Ascending aorta (tissue), 2 donors: ENCODE measurements at places on chromosomes 3 and 15.

- no peak for DNase-seq
Measured at GRCh38 chr3:67458896-67459530, 195.4 kb downstream of the SUCLG2 start.

DNA sequence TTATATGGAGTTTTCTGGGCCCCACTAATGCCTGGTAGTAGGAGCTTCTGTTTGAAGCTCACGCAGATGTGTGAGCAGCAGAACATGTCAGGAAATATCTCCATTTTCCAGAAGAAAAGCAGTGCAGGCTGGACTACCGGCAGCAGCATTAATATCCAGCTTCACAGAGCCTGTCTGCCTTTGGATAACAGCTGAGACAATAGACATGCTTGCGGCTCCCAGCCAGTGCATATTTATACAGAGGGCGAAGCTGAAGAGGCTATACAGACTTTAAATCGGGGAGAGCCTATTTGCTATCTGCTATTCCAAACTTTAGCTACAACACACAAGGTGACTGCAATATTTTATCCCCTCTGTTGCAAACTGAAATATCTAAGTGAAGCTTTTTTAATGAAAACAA lies 250.1 kb upstream of the WNT5A start:
- no peak for DNase-seq

GRCh38 chr3:20095470-20095869 lies 55.2 kb downstream of the KAT2B start:
- no peak for DNase-seq

DNA sequence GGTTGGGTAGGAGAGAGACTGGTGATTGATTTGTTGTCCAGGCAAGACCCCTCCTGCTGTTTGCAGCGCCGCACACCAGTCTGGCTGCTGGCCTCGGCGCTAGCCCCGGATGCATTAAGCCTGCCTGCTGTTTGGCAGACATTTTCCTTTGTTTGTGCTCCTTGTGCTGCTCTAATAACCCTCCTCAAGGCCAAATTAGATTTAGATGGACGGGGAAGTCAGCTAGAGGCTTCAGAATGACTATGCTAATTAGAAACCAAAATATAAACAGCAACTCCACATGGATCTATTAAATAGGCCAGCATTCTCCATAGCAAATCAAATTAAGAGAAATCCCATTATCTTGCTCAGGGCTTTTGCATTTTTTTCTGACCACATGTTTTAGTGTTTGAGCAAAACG lies 445.2 kb downstream of the SQOR start:
- DNase-seq, result no peak

- DNase-seq, result no peak
Measured at GRCh38 chr3:95905182-95905581, 909.2 kb upstream of the EPHA6 start.

GRCh38 chr3:159605101-159605500 lies 383.5 kb upstream of the IL12A start:
- no peak for DNase-seq

- DNase-seq, result no peak
Measured at GRCh38 chr3:171187706-171188290, 161.3 kb upstream of the SLC2A2 start.

DNA sequence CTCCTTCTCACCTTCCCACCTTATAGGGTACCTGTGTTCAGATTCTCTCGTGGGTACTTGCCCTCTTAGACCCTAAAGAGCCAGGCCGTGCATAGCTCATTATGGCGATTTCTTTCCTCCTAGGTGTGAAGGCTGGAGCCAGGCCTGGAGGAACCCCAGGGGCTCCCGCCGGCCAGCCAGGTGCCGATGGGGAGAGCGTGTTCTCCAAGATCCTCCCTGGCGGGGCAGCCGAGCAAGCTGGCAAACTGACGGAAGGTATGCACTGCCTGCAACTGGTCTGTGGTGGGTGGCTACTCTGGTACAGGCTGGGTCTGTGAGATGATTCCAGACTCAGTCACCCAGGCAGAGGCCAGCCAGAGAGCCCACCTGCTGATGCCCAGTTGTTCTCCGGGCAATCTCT lies 9.9 kb upstream of the APEH start:
- no peak for DNase-seq

DNA sequence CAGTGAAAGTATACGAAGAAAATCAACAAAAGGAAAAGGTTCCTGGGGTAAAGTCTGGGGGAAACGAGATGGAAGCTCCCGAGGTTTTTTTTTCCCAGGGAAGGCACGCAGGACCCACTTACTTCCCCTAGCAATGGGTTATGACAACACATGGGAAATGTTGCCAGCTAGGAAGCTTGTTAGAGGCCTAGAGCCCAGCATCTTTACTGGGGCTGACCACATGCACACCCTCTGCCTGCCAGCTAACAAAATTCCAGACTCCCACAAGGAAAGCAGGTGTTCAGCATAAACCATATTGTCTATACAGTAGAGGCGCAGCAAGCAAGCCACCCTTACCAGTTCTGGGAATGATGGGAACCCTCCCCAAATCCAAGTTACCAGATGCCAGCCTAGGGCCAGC lies 258.8 kb upstream of the NR2E3 start:
- no peak for DNase-seq

GRCh38 chr3:31546162-31546561 lies 13.4 kb downstream of the STT3B start:
- DNase-seq, result no peak

DNA sequence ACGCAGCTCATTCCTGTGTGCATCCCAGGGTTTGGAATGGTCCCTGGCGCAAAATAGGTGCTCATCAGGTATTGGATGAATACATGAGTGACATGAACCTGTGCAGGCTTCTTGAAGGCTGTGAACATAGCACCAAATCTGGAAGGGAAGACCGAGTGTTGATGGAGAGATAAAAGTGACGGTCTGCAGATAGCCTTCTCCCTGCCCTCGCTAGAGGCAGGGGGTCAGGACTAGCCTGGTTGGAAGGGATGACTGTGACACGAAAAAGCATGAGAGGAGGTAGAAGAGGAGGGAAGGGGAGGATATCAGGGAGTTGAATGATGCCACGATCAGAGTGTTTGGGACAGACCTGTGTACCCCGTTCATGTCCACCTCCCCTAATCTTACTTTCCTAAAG lies 267.1 kb downstream of the XXYLT1 start:
- no peak for DNase-seq

DNA sequence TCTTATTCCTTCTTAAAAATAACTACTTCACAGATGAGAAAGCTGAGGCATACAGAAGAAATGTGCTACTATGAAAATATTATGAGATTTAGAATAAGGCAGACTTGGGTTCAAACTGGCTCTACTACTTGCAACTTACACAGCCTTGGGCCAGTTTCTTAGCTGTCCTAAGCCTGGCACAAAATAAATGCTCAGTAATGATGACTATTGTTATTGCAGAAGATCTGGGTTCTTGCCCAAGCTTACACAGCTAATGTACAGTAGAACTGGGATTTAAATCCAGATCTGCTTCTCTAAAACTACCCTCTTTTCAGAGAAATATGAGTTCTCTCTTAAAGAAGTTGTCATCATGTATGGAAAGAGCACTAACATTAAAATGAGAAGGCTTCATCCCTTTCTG lies 228.2 kb upstream of the TPRG1 start:
- no peak for DNase-seq
